Immature natural killer cell (primary cell): ENCODE measurements at places on chromosomes 5 and 9. TPM values are rescaled to one million over a fixed set of nuclear protein-coding genes. Genes with fewer than 3 reads are reported as not detected.

The CCDC180 gene
- polyA plus RNA-seq = 0.17 TPM

The ADGRD2 gene
- not detected for polyA plus RNA-seq

The GDA gene
- polyA plus RNA-seq = not detected

The DPP7 gene
- 176 TPM for polyA plus RNA-seq

The AKNA gene
- 13.8 TPM for polyA plus RNA-seq

The MAMDC2 gene
- polyA plus RNA-seq = not detected

The TAS2R1 gene
- polyA plus RNA-seq = not detected

The LTC4S gene
- 5.8 TPM for polyA plus RNA-seq

The NSG2 gene
- not detected for polyA plus RNA-seq

The NME5 gene
- not detected for polyA plus RNA-seq

The PANK3 gene
- 7.1 TPM for polyA plus RNA-seq

The SHOC1 gene
- polyA plus RNA-seq = not detected

The KDM3B gene
- 14.5 TPM for polyA plus RNA-seq

The PTGS1 gene
- polyA plus RNA-seq = 1.8 TPM

The PCDHGC4 gene
- polyA plus RNA-seq = not detected
